ENCODE measurements at places on chromosomes 13 and 19. TPM values are rescaled to one million over a fixed set of nuclear protein-coding genes. Genes with fewer than 3 reads are reported as not detected.

DNA sequence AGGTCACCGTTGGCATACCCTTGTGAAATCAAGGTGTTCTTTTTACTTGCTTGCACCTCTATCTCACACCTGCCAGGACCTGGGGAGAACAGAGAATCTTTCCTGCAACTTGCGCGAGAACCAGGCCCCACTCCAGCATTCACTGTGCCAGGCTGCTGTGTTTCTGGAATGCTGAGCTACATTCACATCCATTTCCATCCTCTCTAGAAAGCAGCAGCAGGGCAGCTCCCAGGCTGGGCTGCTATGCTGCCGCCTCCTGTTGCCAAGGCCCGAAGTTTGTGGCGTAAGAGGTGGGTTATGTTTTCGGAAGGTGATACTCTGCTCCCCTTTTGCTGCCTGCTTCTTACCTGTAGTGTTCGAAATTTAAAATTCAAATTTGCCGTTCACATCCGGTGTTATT is 464.1 kb downstream of the KLF5 start:
- DNase-seq, result no peak

DNA sequence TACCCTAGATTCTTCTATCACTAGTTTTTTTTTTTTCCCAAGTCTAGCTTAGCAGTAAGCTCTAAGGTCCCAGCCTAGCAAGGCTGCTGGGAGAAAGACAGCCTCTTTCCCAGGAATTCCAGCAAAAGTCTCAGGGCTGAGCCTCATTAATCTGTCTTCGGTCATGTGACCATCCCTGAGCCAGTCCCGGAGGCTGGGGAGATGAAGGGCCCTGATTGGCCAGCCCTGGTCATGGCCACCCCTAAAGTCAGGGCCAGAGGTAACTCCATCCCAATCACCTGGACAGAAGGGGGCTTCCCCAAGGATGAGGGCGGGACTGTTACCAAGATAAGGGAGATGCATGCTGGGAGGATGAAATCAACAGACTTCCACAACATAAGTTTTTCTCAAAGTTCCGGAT is 43.3 kb downstream of the CCNE1 start:
- no peak for DNase-seq

- no peak for DNase-seq
Observed at GRCh38 chr19:10971107-10971726, 10.4 kb downstream of the SMARCA4 start.

DNA sequence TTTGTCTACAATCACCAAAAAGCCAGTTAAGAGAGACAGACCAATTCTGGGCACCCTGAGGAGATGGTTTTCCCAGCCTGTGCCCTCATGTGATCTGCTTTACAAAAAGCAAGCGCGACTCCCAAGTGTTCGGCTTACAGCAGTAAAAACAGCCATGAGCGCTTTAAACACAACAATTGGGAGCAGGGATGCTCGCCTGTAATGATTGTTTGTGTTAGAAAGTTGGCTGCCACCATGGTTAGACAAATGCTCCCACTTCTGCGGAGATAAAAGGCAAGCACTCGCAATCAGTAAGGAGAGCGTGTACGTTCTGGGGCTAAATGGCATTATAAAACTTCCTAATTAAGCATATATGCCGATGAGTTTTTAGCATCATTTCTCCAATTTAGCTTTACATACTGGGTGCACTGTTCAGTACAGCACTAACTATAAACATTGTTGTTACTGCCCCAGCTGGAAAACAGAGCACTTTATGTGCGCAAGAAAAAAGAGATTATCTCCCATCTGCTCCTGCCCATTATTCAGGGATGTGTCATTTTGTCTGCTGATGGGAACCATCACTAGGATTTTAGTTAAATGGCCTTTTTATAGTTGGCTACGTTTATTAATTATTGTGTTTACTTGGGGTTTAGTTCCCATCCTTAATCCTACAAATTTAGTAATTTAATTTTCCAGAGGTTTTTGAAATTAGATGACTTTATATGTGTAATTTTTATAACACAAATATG is 309.3 kb upstream of the MAB21L1 start:
- no peak for DNase-seq

Gene ZNF85
- total RNA-seq, result 1.6 TPM

GRCh38 chr19:31300422-31300821 is 48.8 kb downstream of the TSHZ3 start:
- DNase-seq, result no peak

DNA sequence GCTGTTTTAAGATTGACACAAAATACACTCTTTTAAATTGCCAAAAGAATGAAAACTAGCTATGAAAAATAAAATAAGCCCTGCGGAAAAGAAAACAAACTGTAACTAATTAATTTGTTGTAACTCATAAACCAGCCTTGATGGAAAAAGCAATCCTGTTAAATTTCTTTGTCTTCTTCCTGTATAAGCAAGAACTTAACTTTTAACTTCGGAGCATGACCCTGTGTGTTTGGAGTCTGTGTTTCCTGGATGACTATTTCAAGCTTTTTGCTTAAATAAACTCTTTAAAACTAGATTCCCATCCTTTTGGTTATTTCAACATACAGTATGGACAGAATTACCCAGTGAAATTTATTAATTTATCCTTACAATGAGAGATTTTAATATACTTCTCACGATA is 122.6 kb downstream of the TNFRSF19 start:
- no peak for DNase-seq

- no peak for DNase-seq
Observed at GRCh38 chr19:16141043-16141442, 2.4 kb upstream of the HSH2D start.

Gene MEF2B
- 0.70 TPM for total RNA-seq

GRCh38 chr13:74093691-74094090 is 40.5 kb downstream of the KLF12 start:
- DNase-seq, result no peak

Gene PSG1
- not detected for total RNA-seq

DNA sequence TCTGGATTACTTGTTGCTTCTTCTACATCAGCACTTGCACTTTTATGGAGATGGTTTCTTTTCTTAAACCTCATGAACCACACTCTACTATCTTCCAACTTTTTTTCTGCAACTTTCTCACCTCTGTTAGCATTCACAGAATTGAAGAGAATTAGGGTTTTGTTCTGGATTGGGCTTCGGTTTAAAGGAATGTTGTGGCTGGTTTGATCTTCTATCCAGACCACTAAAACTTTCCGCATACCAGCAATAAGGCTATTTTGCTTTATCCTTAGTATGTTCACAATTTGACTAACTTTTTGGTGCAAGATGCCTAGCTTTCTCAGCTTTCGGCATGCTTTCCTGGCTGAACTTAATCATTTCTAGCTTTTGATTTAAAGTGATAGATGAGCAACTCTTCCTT is 666.7 kb upstream of the MIR17HG start:
- DNase-seq, result no peak

DNA sequence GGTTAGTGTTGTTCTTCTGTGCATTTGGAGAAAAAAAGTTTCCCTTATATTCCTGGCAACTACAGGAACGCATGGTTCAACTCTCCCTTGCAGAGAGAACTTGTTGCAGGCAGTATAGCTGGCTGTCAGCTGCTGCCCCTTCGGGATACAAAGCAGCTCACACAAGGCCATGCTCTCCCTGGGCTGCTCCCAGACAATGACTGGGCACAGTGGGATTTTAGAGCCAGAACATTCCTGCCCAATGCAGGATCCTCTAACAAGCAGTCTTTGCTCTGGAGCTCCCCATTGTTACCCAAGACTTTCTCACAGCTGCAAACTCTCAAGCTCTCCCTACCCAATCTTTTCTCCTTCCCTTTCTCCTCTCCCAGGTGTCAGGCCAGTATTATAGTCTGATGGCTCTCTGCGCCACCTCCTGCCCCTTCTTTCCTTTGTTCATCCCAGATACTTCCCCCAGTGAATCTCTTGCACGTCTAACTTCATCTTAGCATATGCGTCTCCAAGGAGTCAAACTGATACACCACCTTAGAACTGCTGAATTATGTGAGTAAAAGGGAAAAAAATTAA is 27.5 kb upstream of the SERPINE3 start:
- no peak for DNase-seq

DNA sequence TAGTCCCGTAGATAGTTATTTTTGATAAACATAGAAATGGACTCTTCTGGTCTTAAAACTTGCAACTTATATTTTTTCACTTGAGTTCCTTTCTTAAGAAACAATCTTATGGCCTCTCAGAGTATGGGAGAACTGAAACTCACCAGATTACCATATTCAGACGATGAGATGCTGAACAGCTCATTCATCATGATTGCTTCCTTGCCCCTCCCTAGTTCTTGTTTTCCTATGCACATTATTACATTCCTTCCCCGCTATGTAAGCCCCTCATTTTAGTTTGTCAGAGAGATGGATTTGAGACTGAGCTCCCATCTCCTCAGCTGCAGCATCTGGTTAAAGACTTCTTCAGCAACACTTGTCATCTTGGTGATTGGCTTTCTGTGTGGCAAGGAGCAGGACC is 158.5 kb downstream of the SLITRK6 start:
- DNase-seq, result no peak

DNA sequence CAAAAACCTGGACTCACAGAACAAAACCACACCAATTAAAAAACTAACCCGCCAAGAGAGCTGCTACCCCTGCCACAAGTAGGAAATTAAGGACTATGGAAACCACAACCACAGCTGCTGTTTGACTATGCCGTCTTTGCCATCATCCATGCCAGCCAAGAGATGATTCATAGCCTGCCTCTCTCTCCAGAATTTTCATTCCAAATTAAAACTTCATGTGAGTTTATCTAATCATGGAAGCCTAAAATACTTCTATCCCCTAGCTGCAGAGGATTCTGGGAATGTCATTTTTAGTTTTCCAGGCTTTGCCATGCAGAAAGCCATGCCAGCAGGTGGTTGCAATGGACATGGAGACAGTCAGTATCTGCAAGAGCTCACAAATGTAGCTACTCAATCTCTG is 27.6 kb upstream of the GTF2F2 start:
- DNase-seq, result no peak

GRCh38 chr19:10508036-10508435 is 4.9 kb upstream of the KEAP1 start:
- DNase-seq, result no peak

Gene OR7A5
- not detected for total RNA-seq

Gene CGB2
- not detected for total RNA-seq

Gene PTGIR
- 1.1 TPM for total RNA-seq

Gene FFAR2
- total RNA-seq, result not detected

GRCh38 chr13:66553391-66553790 is 676.7 kb downstream of the PCDH9 start:
- no peak for DNase-seq

Data from esophagus squamous epithelium (tissue), 5 donors.